Esophagus (tissue), 2 donors: ENCODE measurements at places on chromosomes 4 and X. TPM values are rescaled to one million over a fixed set of nuclear protein-coding genes. Genes with fewer than 3 reads are reported as not detected.

The APLN gene
- polyA plus RNA-seq = 0.31 TPM

The ZNF185 gene
- 217 TPM for polyA plus RNA-seq

The REELD1 gene
- polyA plus RNA-seq = 0.16 TPM

The PRR32 gene
- not detected for polyA plus RNA-seq

The JCHAIN gene
- polyA plus RNA-seq = 4.2 TPM

The EPGN gene
- polyA plus RNA-seq = 63.1 TPM

The CSAG2 gene
- not detected for polyA plus RNA-seq
